Lung (tissue), 17 donors: ENCODE measurements at places on chromosomes 1 and 21.

DNA sequence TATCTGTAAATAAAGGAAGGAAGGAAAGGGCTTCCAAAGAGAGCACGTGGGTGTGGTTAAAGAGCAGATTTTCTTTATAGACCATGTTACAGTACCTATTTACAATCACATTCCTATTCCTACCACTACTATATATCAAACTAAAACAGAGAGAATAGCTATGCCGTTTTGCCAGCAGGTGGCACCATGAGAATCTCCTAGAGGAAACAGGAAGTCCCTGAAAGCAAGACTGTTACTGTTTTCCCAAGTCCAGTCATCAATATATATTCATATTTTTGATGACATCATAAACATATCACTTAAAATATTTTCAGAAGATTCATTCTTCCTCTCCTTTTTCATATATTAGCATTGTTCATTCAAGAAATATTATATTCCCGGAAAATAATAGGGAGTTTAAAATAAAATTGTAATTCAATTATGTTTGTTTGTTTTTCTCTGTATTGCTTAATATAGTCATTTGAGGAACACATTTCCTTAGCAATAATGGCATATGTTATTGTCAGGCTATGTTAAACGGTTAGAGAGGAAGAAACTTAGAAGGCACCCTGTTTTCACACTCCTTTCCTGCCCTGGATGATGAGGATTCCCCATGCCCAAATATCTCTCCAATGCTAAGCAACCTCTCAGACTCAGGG is 6.6 kb downstream of the CCDC190 start:
- peak; percentile 48 for DNase-seq

- no peak for DNase-seq
These were observed 19.7 kb upstream of the SMIM12 start for GRCh38 chr1:34879230-34879629.

DNA sequence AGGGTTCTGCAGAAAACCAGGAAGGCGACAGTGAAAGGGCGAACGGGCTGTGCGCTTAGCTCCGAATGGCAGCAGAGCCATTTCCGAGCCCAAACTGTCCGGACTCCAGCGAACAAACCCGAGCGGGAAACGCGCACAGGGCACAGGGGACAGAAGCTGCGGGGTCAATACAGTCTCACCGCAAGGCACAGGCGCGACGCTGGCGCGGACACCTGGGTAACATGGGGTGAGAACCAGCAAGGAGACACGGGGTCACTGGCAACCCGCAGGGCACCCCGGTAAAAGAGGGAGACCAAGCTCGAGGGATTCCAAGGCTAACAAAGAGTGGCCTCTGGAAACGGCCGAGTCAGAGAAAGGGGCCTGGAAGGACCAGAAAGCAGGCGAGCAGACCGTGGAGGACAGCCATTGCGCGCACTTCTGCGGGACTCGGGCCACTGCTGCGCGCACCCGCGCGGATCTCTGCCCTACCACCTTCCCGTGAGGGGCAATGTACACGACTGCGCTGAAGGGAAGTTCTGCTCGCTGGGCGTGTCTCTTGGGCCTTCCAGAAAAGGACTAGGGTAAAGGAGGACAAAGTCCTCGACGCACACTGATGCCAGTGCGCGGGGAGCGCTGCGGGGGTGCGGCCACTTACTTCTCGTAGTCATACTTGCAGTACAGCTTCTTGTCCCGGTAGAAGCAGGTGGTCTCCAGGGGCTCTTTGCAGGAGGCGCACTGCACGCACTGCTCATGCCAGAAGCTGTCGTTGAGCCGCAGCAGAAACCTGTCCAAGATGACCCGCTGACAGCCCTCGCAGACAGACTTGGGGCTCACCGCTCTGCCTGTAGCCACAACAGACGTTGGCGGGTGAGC is 3.8 kb downstream of the LMX1A start:
- DNase-seq, result no peak

DNA sequence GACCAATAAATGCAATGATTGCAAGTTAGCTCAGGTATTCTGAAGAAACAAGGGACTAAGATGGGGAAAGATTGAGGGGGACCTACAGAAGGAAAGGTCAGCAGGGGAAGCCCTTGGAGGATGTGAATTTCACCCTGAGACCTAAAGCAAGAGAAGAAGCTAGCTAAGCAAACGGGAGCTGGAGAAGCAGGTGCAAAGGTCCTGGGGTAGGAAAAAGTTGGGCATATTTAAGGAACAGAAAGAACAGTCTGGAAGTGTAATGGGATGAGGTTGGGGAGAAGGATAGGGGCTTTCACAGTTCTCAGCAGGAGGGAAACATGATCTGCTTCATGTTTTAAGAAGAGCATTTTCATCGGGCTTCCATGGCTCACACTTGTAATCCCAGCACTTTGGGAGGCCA is 89.7 kb upstream of the SLC45A1 start:
- DNase-seq, result no peak

DNA sequence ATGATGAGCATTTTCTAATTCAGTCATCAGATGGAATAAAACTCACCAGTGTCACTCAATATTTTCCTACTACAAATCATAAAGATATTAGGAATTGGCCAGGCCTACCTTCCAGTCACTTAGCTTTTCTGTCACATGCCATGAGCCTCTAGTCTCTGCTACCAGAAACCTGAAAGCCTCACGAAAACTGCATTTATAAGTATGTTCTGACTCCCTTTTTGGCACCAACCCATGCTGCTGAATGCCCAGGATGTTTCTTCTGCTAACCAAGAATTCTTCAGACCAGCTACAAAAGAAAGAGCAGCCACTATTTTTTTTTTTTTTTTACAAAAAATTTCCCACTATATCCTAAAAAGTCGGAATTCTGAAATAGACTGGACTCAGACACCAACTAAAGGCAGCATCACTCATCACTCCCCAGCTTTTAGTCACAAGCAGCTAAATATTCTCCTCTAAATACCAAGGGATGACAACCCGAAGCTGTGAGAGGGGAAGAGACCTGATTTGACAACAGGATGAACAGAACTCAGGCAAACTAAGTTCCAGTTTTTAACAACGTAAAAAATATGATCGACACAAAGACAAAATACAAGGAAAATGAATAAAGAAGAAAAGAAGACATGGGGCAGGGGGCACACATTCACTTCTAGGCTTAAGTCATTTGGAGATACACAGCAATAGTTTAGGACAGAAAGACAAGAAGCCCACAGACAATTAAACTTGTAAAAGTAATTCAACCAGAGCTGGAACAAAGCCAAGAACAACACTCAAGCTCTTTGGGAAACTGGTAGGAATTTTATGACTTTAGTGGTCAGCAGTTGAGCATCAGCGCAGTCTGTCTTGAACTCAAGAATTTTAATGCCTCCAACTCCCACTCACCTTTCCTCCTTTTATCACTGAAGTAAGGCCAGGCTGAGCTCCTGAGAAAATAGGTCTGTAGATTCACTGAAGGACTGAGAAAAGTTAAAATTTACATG is 1.7 kb downstream of the DCAF8 start:
- peak; percentile 78 for DNase-seq

DNA sequence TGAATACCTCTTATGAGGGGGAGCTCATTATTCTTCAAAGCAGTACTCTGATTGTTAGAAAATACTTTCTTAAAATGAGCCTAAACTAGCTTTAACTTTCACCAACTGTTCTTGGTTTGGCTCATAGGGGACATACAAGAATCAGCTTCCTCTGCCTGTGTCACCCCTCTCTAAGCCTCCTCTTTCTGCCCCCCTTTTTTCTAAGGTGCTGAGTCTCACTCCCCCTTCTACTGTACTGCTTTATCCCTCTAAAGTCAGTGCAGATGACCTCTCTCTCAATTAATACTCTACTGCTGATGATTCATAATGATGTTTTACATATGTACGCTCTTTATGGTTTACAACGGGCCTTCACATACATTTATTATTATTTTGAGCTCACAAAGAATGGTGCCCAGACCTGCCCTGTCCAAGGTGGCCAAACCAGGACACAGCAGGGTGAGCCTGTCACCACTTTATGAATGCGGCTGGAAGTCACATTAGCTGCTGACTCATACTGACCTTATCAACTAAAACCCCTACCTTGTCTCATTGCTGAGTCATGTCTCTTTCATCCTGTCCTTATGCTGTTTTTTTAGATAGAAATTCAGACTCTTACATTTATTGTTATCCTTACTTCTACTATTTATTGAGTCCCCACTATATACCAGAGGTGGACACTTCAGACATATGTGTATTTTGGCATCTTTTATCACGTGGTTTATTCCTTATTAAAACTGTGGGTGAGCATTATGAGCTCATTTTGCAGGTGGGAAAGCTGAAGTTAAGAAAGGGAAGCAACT is 126.9 kb downstream of the RNF220 start:
- DNase-seq, result no peak

DNA sequence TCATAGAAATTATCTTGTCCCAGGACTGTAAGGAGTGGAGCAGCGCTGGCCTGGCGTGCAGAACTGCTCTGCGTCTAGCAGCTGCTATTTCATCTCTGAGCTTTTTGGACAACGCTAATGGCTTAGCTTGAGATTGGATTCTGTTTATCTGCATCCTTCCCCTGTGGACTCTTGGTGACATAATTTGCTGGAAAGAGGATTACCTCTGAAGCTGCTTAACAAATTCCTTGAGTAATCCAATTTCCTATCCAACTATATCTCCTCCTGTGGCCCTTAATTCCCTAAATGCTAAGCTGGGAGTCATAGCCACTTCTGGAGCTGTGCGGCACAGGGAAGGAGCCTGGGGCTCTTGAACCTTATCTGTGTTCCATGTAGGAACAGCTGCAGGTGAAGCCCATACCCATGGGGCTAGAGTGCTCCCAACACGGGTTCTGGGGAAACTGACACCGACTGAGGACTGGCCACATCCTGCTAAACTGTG is 43.2 kb downstream of the IL6R start:
- no peak for DNase-seq

DNA sequence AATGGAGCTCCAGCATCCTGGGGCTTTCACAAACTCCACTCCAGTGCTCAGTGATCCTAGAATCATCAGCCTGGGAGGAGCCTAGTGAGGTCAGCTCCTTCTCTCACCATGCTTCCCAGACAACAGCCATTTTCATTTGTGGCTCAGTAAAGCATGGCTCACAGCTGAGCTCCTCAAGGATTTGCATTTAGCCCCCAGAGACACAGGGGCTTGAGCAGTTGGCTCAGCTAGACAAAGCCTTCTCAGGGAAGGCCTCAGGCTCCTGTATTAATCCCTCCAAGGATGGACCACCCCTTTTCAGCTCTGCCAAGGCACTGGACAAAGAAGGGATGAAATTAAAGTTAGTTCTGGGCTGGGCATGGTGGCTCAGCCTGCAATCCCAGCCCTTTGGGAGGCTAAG is 39.5 kb downstream of the ERI3 start:
- DNase-seq, result no peak

- DNase-seq, result peak; percentile 51
These were observed 23.4 kb downstream of the PRKCZ start for GRCh38 chr1:2073382-2074230.

- DNase-seq, result no peak
These were observed 117.6 kb downstream of the KCNN3 start for GRCh38 chr1:154752273-154753030.

- no peak for DNase-seq
These were observed 4.1 kb upstream of the REG4 start for GRCh38 chr1:119815361-119815760.

GRCh38 chr1:35962952-35963351 is 32.0 kb downstream of the AGO3 start:
- DNase-seq, result no peak

GRCh38 chr1:77193951-77194350 is 25.3 kb downstream of the PIGK start:
- DNase-seq, result no peak

DNA sequence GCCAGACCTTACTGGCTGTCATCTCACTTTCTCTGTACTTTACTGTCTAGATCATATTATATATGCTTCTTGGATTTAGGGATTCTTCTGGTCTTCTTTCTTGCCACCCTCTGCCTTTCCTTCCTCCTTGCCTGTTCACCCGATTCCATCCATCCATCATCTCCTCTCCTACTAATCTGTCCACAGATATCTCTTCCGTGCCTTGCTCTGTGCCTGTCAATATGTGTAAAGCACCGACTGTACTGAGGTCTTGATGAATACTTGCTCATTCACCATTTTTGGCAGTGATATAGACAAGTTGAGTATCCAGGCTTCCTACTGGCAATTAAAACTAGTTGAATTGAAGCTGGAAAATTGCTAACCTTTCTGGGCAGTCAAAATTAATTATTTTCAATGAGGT is 8.1 kb downstream of the FMN2 start:
- no peak for DNase-seq

DNA sequence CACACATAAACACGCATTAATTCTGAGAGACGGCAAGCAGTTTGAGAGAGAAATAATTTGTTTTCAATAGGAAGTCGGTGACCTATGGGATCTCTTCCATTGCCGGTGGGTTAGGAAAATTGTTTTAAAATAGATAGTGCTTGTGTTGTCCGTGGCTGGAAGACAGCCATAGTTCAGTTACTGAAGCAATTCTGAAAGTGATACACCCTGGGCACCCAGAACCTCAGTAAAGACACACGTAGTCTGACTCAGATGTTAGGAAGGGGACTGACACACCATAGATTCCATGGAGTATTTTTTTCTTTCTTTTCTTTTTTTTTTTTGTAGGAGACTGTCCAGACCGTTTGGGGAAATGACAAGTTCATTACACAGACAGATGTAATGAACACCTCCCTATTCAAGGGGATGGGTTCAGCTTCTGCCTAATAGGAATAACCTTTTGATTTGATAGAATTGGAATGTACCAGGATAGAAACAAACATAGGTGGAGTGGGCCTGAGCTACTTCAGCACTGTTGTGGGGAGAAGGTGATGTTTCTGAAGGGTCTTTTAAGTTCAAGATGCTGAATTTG is 1.6 kb downstream of the C1orf21 start:
- DNase-seq, result no peak

- no peak for DNase-seq
These were observed 166.9 kb downstream of the COL11A1 start for GRCh38 chr1:102941366-102941947.

GRCh38 chr1:4657960-4658541 is 3.6 kb downstream of the AJAP1 start:
- DNase-seq, result peak; percentile 62

GRCh38 chr1:207402744-207403143 is 51.4 kb upstream of the CR2 start:
- DNase-seq, result no peak

DNA sequence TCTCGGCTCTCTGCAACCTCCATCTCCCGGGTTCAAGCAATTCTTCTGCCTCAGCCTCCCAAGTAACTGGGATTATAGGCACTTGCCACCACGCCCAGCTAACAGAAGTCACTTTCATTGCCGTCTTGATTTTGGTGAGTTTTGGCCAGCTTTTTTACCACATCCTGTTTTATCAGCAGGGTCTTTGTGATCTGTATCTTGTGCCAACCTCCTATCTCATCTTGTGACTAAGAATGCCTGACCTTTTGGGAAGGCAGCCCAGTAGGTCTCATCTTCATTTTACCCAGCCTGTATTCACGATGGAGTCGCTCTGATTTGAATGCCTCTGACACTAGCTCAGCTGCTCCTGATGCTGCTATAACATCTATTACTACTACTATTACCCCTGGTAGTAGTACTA is 46.8 kb upstream of the BARHL2 start:
- DNase-seq, result no peak
